ENCODE measurements at places on chromosomes 13 and 19.
A peak's percentile ranks its signal among the peaks of the same experiment; 100 is the strongest.

- DNase-seq = no peak
Observed at GRCh38 chr13:74306496-74306895, 172.3 kb upstream of the KLF12 start.

DNA sequence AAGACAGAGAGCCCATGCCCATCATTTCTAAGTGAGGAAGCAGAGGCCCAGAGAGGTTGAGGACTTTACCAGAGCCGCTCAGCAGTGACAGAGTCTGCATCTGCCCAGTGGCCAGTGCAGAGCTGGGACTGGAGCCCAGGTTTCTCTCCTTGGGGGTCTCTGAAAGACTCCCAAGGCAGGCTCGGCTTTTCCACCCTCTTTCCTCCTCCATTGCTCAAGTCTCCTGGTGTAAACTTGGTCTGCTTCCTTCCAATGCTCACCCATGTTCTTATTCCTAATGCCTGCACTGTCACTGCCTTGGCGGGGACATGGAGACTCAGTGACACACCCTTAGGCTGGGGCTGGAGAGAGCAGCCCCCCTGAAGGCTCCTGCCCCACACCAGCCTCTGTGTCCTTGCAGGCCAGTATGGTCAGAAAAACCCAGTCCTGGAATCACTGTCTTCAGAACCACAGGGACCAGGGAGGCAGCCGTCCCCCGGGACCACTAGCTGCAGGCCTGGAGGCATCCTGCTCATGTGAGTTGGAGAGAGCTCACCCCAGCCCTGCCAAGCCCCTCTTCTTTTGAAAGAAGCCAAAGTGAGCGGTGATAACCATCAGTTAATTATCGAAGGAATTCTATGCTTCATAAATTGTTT is 211.0 kb upstream of the ZNF536 start:
- DNase-seq = no peak

- no peak for DNase-seq
Observed at GRCh38 chr19:48329167-48329891, 4.0 kb downstream of the EMP3 start.

GRCh38 chr13:98353750-98354149 is 176.7 kb upstream of the RNF113B start:
- DNase-seq = no peak

GRCh38 chr13:78609464-78610205 is 6.3 kb upstream of the POU4F1 start:
- no peak for DNase-seq

GRCh38 chr19:3276341-3276799 is 51.9 kb downstream of the CELF5 start:
- DNase-seq = peak; percentile 20

DNA sequence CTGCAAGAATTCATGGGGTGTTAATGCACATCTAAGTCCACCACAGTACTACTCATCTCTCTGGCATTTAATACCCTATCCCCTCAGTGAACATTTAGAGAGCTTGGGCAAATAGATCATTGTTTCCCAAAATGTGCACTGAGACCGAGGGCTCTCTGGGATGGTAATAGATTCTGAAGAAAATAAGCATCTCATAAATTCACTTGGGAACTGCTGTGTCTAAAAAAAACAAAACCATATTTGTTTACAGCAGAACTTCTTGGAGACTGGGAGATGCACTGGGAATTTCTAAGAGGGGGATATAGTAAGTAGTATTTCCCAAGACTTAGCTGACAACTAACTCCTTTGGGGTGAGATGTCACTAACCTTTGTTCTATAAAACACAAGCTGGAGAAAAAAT is 58.4 kb downstream of the ENOX1 start:
- no peak for DNase-seq

DNA sequence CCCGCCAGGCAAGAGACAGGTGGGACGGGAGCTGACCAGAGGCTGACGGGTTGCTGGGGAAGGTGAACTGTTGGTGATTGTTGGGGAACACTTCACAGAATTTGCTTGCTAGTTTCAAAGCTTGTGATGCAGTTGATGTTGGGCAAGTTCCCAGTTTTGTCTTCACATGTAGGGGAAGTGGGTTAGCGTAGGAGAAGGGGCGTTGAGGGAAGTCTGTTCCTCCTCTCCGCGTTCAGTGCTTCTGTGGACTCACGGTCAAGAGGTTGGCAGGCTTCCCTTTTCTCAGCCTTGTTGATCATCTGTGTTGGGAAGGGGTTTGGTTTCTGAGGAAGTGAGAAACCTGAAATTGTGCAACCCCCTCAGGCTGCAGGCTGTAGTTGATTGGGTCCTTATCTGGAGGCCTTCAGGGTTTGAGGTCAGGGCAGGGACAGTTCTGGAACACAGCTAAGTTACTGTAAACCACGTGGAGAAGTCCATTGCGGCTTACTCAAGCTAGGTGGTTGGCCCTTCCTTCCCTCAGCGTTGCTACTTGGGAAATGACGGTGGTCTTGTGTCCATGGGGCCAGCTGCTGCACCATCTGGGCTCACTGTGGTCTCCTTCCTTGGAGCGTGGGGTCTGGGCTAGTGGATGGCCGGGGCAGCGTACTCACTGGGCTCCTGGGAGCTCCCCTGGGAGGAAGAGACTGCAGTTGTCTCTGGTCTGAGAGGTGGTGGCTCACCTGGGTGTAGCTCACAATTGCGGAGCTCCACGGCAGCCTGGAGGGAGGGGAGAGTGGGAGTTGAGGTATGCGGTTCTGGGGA is 7.5 kb downstream of the RPS9 start:
- DNase-seq = no peak

DNA sequence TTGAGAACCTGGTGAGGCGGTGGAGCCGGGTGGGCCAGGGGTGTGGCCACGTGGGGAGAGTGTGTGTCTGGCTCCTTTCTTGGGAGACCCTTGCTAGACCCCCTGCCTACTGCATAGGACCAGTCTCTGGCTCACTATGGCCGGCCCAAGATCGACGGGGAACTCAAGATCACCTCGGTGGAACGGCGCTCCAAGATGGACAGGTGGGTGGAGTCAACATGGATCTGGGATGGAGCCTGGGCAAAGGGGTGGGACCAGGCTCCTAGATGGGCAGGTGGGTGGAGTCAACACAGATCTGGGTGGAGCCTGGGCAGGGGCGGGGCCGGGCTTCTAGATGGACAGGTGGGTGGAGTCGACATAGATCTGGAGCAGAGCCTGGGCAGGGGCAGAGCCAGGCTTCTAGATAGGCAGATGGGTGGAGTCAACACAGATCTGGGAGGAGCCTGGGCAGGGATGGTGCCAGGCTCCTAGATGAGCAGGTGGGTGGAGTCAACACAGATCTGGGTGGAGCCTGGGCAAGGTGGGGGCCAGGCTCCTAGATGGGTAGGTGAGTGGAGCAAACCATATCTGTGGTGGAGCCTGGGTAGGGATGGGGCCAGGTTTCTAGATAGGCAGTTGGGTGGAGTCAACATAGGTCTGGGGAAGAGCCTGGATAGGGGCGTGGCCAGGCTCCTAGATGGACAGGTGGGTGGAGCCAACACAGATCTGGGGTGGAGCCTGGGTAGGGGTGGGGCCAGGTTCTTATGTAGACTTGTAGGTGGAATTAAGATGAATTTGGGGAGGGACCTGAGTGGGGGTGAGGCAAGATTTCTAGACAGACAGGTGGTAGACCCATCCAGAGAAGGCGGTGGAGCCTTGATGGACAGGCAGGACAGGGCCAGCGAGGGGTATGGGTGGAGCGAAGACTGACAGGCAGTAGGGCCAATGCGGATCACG is 56.5 kb downstream of the VAV1 start:
- DNase-seq = no peak

DNA sequence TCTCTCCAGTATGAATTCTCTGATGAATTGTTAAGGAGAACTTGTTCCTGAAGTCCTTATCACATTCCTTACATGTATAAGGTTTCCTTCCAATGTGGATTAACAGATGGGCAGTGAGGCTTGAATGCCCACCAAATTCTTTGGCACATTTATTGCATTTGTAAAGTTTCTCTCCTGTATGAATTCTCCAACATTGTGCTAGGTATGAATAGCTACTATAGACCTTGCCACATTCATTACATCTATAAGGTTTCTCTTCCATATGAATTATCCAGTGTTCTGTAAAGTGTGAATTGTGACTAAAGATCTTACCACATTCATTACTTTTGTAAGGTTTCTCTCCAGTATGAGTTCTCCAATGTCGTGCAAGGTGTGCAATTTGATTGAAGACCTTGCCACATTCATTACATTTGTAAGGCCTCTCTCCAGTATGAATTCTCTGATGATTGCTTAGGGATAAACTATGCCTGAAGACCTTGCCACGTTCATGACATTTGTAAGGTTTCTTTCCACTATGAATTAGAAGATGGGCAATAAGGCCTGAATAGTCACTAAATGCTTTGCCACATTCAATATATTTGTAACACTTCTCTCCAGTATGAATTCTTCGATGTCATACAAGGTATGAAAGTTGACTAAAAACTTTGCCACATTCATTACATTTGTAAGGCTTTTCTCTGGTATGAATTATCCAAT is 20.4 kb downstream of the ZNF578 start:
- DNase-seq = no peak

- no peak for DNase-seq
Observed at GRCh38 chr13:49569993-49570689, 15.2 kb downstream of the RCBTB1 start.

- no peak for DNase-seq
Observed at GRCh38 chr13:25110956-25111584, 15.1 kb downstream of the PABPC3 start.

DNA sequence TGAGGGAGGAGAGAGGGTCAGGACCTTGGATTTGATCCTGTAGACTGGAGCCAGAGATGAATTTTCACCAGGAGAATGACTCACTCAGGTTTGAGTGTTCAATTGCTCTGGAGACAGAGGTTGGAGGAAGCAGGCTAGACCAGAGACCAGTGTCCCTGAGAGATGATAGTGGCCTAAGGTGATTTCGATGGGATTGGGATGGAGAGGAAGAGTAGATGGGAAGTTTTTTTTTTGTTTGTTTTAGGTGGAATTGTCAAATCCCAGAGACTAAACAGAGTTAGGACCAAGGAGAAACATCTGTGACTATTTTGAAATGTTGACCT is 2.3 kb downstream of the CEBPG start:
- no peak for DNase-seq

DNA sequence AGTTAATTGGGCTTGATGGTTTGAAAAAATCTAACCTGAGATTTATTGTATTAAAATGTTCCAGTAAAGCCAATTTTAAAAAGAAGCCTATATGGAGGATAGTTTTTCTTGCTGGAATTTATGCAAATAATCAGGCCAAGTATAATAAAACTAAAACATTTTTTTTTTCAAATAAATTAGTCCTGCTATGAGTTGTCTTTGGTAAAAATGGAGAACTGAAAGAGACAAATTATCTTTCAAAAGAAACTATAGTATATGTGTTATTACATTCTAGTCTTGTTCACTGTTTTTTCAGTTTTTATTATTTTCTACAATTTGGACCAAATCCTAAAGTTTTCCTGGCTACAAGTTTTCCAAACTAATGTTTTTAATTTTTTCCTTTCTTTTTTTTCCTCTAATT is 468.9 kb downstream of the UQCRFS1 start:
- DNase-seq = no peak

All from activated T-helper 1 cell treated with anti-CD3 and anti-CD28 coated beads, Interleukin-2, amount 50 U/mL, for 16 hours (primary cell).